Stimulated activated CD4-positive, alpha-beta T cell treated with anti-CD3 and anti-CD28 coated beads, Interleukin-1b, Interleukin-23, amount 100 ng/mL, for 1 hour (primary cell): ENCODE measurements at places on chromosomes 13 and 19.
A peak's percentile ranks its signal among the peaks of the same experiment; 100 is the strongest.

- peak; percentile 15 for DNase-seq
Measured at GRCh38 chr19:32599736-32600157, 18.8 kb downstream of the PDCD5 start.

- no peak for DNase-seq
Measured at GRCh38 chr13:34108410-34108809, 290.5 kb downstream of the RFC3 start.

GRCh38 chr19:3625996-3626472, 556 bp downstream of the CACTIN start:
- DNase-seq = no peak

GRCh38 chr13:87094646-87095045, 576.5 kb upstream of the SLITRK5 start:
- DNase-seq = no peak

GRCh38 chr13:75255653-75256052, 226.3 kb downstream of the TBC1D4 start:
- no peak for DNase-seq

DNA sequence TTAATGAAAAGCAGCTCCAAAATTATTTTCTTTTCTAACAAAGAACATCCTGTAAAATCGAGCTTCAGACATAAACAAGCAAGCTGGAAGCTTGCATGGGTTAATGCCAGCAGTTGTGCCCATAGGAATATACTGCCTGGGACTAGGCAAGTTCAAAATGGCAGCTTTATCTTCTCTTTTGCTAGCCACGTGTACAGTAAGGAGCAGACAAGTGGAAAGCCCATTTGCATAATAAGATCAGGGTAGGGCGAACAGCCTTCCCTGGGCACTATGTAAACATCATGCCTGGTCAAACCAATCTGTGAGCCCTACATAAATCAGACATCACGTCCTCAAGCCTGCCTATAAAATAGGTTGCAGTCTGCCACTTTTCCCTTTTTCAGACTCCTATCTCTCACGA, 489.7 kb downstream of the RFC3 start:
- no peak for DNase-seq
